NCI-H1105 treated with DMSO at 0.1 percent for 48 hours (cell line): ENCODE measurements at places on chromosomes 5 and 9.

DNA sequence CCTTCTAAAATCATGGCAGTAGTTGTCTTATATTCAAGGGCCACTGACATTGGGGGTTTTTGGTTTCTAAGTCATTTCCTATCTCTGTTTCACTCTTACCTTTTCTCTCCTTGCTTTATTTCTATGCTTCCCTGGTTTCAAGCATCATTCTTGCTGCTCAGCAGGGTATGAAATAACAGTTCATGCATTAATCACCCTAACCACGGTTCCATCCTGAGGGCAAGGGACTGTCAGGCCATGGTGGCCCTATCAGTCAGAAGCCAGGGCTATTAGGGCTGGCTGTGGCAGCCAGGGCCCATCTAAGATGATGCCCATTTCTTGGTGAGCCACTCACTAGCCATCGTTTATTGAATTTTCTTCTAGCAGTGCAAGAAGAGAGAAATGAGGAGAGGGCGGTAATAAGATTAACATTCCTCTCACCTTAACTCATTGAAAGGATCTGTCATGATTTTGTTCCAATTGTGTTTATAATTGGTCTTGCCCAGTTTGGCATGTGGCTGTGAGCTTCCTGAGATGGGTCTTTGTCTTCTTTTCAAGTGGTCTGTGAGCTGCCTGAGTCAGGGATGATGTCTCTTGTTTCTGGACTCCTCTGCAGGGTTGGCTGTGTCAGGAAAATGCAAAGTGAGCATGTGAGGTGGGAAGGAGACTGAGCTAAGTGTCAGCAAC lies 45.2 kb downstream of the CYSTM1 start:
- no peak for DNase-seq

- DNase-seq = no peak
Measured at GRCh38 chr5:94891972-94892371, 273.5 kb downstream of the SLF1 start.

DNA sequence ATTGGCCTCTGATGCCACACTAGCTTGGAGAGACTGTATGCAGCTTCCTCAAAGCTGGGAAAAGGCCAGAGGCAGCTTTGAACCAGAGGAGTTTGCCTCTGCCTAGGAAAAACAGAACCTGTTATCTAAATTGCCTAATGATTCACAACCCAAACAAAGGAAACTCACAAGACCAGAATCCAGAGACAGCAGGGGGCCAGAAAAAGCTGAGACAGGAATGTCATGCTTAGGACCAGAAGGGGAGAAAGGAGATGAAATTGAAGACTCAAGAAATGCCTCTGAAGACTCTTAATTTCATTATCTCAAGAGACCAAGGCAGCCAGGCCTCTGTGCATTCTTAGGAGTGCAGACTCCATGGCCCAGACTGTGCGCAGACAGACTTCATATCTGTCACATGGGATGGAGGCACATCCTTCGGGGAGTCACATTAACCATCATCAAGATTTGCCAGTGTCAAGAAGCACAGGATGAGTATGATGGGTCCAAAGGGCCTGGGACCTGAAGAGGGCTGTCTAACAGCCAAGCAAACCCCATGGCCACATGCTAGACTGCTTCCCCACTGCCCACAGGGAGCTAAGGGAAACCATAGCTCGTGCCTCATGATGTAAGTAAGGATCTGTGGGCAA lies 57.3 kb downstream of the ARSB start:
- DNase-seq = no peak

DNA sequence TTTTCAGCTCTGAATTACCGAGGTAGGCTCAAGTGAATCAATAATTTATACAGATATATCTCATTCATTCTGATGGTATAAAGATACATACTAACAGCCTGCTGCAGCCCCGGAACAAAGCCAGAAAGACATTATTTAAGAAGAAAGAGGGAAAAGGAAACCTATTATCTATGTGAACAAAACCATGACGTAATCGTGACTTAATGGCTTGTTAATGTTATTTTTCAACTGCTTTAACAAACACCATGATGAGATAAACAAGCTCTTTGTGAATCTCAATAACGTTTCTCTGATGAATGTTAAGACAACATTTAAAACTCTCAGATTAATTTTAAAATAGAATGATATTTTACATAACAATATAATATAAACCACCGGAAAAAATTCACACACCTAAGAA lies 237.1 kb downstream of the SLF1 start:
- no peak for DNase-seq

DNA sequence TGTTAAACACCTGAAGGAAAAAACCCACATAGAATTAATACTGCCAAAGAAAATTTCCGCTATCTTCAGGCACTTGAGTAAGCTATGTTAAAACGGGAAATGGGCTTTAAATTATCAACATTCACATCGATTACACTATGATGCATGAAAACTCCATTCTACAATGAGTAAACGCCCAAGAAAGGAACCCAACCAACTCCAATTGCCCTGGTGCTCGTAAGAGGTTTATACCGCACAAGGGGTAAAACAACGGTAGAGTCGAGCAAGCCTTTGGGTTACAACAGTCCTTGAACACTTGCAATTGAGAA lies 1.0 kb downstream of the AGTPBP1 start:
- DNase-seq = peak; percentile 38

DNA sequence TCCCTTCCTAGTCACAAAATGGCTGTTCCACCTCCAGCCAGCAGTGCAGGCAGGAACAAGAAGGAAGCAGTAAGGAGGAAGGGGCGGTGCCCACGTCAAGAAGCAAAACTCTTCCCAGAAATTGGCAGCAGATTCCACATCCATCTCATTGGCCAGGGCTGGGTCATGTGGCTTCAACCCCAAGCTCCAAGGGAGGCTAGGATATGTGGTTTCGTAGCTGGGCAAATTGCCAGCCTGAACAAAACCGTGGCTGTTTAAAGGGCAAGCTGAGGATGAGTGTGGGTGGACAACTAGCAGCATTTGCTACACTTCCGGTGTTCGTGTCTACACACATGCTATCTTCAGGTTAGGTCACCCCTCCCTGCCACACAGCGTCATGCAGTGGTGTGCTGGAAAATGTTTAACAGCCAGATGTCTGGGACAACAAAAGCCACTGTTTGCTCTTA lies 92.1 kb upstream of the MAP1B start:
- no peak for DNase-seq

GRCh38 chr5:43171926-43172325 lies 20.1 kb upstream of the NIM1K start:
- no peak for DNase-seq

DNA sequence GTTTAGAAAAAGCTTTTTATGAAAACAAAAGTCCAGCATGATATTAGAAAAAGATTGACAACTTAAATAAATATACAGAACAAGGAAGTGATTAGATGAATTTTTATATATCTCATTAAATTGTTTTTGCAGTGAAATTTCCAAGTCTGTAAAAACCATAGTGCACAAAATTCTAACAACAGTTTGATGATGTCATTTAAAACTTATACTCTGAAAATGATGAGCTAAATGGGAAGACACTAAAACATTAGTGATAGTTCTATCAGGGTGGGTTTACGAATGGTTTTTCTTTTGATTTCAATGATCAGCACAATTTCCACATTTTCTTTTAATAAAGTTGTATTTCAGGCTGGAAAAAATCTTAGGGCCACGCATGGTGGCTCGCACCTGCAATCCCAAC lies 126.4 kb upstream of the GPR151 start:
- DNase-seq = no peak

GRCh38 chr9:16030528-16031185 lies 477.8 kb downstream of the CCDC171 start:
- DNase-seq = no peak

- no peak for DNase-seq
Measured at GRCh38 chr5:125834438-125835115, 588.6 kb upstream of the GRAMD2B start.

DNA sequence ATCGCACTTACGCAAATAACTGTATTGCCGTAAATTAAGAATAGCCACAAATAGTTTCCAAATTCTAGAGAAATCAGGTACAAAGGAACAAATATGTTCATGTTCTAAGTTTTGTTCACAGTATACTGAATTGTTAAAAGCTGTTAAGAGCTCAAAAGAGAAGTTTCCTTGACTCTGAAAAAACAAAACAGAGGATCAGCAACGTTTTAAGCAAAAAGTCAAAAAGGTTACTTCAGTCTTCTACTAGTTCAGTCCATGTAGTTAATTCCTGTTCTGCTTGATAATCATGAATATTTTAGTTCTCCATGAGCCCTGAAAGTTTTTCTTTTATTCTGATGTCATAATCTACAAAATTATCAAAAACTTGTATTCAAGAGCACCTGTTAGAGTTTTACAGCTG lies 128.6 kb upstream of the MAST4 start:
- no peak for DNase-seq

DNA sequence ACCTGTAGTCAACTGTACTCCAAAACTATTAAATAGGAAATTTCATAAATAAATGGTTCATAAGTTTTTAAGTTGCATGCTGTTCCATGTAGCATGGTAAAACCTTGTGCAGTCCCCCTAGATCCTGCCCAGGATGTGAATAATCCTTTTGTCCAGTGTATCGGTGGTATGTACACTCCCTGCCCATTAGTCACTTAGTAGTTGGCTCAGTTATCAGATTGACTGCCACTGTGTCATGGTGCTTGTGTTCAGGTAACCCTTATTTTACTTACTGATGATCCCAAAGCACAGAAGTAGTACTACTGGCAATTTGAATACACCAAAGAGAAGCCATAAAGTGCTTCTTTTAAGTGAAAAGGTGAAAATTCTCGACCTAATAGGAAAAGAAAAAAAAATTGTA lies 134.2 kb downstream of the RNF180 start:
- no peak for DNase-seq

DNA sequence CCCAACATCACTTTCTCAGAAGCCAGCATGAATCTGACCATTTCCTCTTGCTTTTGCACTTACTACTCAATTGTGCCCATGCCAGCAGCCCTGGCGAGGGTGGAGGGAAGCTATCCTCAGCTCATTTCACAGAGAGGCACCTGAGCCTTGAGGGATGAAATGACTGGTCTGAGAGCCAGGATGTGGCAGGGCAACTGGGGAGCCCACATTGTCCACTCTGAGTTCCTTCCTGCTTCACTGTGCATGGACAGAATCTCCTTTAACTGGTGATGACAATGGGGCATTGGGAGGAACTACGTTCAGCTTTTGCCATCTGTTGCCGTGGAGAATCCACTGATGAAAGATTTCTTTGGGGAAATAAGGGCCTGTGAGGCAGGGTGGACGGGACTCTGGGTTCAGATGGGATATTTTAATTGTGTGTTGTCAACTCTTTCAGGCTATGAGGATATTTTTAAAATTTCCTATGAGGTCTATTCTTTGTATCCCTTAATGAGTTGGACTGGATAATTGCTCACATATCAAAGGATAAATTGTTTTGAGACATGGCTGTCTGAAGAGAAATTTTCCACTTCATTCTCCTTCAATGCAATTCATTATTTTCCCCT lies 78.3 kb downstream of the TNC start:
- no peak for DNase-seq

DNA sequence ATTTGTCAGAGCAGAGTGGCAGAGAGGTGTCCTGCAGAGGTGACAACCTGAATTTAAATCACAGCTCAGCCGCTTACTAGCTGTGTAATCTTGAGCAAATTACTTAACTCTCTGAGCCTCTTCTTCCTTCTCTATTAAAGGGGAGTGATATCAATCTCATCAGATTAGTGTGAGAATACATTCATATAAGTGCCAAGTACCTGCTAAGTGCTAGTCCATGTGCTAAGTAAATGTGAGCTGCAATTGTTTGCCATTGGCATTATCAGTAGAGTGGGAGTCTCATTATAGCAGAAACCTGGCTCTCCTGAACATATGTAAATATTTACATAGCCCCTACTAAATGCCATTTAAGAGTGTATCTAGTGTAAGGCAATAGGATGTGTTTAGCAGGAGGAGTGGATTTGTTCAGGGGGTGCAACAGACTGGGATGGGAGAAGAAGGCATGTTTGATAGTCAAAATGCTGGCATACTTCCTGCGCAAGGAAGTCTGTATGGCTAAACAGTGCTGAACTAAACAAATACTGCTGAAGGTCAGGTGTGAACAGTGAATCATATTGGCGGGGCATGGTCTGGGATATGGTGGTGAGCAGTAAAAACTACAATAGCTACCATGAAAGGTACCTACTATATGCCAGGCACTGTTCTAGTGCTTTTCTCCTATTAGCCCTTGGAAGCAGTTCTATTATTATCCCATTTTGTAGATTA lies 74.5 kb downstream of the F2RL2 start:
- DNase-seq = peak; percentile 60

DNA sequence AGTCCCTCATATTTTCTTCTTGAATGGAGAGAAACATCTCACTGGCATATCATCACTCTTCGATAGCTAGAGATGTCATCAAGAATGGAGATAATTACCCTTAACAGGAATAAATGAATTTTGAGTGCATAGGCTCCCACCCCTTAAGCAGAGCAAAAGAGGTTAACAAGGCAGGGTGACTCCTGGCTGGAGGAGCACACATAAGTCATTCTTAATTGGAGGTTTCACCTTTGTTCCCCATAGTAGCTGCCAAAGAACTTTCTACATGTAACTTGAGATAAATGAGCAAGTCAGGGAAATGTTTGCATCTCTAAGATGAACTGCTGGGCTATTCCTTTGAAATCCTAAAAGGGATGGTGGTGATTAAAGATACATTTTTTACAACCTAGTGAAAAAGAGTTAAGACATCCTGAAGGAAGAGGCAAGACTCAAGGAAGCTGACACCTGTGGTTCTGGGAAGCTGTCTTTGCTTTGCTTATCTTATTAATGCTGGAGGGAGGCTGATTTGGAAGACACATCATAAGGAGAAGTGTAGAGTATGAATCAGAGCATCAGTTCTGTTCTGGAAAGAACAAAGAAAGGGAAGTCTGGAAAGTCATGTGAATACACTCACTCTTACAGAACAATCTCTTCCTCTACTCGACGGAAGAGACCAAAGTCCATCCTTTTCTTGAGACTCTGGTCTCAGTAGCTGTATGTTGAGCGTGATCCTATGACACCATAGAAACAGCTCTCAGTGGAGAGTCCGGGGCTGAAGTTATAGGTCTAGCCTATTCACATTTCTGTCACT lies 326.3 kb downstream of the OSTF1 start:
- DNase-seq = no peak

GRCh38 chr5:137808503-137809135 lies 54.5 kb upstream of the HNRNPA0 start:
- no peak for DNase-seq

DNA sequence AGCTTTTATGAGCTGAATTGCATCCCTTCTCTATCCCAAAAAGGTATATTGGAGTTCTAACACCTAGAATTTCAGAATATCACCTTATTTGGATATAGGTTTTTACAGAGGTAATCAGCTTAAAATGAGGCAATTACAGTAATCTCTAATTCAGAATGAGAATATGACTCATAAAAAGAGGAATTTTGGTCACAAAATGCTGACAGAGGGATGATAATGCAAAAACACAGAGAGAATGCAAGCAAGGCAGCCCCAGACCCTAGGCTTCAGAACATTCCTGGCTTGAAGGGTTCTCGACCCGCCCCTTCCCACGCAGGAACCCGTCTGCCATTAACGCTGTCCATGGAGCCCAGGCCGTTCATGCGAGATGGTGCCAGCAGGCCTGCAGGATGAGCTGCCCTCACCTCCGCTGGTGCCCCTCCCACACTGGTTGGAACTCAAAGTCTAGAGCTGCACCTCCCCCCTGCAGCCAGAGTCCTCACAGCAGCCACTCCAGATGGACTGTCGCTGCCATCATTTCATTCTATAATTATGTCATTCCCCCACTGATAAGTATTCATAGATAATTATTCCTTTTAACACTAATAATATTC lies 1173.4 kb upstream of the ACO1 start:
- no peak for DNase-seq
